Lung microvascular endothelial cell (primary cell): ENCODE measurements at places on chromosomes 2 and 18. TPM values are rescaled to one million over a fixed set of nuclear protein-coding genes. Genes with fewer than 3 reads are reported as not detected.

- no peak for DNase-seq
Measured at GRCh38 chr2:213185147-213185822, 33.9 kb upstream of the IKZF2 start.

- DNase-seq, result no peak
Measured at GRCh38 chr2:235553696-235554100, 59.9 kb downstream of the AGAP1 start.

OTOS gene
- not detected in 2 replicates for total RNA-seq

- peak; percentile 90 for DNase-seq
Measured at GRCh38 chr2:173652767-173653431, 298.2 kb downstream of the CDCA7 start.

DNA sequence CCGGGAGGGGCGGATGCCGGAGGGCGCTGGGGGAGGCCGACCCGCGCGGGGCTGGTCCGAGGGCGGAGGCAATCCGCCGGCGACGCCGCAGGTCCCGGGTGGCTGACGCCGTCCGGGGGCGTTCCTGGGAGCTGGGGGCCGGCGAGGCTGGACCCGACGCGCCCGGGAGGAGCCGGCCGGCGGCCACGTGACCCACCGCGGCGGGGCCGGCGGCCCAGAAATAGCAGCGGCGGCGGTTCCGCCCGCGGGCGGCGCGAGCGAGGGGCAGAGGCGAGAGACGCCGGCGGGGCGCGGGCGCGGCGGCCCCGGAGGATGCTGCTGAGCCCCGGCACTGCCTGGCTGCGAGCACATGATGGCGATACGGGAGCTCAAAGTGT is at the start of gene RAB31:
Gene RAB31 (plus strand): TSS at position 245 of the 377 bp plus-strand sequence. CDS start 105 bp downstream, at position 350.
- peak; percentile 77 for DNase-seq

GRCh38 chr18:62637807-62638687 is 77.3 kb upstream of the PHLPP1 start:
- peak; percentile 49 for DNase-seq

DNA sequence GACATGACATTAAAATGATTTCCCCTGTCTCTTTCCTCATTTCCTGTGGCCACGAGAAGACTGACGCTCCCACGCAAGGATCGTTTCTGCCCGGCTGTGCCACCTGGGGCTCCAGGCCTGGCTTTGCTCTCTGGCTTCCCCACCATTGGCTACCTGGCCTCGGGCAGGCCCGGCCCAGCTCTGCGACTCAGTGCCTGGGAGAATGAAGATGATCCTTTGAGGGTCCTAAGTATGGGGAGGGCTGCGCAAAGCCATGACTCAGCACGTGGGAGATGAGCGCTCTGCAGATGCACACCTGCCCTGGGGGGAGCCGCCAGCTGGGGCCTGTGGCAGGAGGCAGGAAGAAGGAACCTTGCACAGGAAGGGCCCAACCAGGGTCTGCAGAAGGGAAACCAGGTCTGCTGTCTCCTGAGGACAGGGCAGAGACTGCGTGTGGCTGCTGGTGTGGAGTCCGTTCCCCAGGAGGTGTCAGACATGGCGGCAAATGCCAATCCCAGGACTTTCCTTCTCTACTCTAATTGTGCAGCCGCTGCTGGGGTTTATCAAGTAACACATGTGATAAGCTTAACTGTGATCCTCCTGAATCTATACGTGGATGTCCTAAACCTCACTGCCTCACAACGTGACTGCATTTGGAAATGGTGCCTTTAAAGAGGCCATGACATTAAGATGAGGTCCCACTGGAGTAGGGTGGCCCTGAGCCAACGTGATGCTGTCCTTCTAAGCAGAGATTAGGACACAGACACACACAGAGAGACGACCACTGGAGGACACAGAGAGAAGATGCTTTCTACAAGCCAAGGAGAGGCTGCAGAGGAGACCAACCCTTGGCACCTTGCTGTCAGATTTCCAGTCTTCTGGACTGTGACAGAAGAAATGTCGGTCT is 32.9 kb downstream of the MBP start:
- no peak for DNase-seq

GRCh38 chr2:118477111-118477862 is 370.2 kb downstream of the EN1 start:
- no peak for DNase-seq

GRCh38 chr2:160238392-160238791 is 38.3 kb upstream of the ITGB6 start:
- DNase-seq, result no peak

RAD51AP2 gene
- total RNA-seq, result not detected in 2 replicates

DNA sequence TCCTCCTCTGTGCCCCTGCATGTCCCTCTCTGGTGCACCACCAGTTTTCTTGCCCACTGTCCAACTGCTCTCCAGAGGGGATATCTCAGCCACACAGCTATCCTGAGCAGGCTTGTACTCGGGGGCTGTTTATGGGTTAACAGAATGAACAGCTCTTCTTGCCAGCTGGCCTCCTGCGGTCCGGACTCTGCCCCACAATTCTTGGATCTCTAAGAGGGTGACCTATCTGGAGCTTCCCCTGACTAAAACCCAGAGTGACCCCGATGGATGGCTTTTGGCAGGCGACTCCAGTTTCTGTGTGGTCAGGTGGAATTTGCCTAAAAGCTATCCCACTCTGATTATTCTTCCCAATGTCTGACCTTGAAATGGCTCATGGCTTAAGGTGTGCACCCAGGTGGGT is 9.1 kb downstream of the SOWAHC start:
- no peak for DNase-seq

RAB6C gene
- under 0.01 TPM in 2 replicates for total RNA-seq

TRIB2 gene
- 49.5 and 129 TPM in 2 replicates for total RNA-seq

- peak; percentile 7 for DNase-seq
Measured at GRCh38 chr2:60764736-60765534, 8.9 kb downstream of the PAPOLG start.

DNA sequence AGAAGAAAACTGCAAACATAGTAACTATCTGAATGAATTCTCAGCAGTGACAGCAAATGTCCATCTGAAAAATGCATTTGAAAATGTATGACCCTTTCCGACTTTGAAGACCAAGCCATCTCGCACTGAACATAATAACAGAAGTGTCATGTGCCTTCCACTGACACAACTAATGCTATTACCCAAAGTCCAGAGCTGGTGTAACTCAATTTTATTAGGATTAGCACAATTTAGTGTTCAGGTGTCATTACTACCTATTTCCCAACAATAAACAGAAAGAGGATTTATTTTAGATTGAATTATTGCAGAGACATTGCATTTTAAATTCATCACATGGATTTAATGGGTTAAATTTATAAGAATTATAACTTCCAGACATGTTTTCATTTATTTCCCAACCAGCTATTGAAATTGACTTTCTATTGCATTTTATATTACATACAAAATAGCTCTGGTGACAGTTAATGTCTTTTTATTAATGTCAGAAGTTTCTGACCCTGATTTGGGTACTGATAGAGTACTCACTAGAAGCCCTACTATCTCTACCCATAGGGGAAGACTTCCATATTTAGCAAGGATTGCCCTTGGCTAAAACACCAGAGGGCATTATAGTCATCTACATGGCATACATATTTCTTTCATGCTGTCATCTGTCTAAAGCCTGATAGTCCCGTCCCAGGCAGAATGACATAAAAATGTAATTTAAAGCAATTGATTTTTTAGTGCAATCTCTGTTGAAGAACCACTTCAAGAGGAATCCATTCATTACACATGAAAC is 7.0 kb upstream of the STK39 start:
- DNase-seq, result no peak

DNA sequence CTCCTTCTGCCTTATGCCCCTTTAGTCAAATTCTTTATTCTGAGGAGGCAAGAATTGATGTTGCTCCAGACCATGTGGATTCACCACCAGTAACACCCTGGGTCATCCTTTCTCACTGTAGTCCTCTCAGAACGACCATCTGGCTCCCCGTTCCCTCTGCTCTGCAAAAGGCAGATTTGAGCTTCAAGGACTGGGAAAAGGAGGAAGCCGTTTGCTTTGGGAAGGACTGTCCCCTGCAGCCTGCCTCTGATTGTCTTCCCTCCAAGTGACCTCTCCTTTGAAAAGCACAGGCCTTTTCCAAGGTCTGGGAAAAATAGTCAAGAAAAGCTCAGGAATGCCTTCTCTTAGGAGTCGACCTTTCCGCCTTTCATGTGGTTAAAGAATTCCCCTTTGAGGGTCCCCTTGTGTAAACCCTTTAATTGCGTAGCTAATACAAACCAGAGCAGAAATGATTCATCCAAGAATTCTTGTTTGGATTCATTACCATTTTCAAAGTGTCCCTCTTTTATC is 130.1 kb upstream of the COPS8 start:
- no peak for DNase-seq

RNF152 gene
- 71.7 and 180 TPM in 2 replicates for total RNA-seq

GRCh38 chr18:23816740-23817139 is 127.5 kb downstream of the LAMA3 start:
- DNase-seq, result no peak

FTCDNL1 gene
- 0.40 and 0.44 TPM in 2 replicates for total RNA-seq

EVX2 gene
- total RNA-seq, result not detected in 2 replicates

CYBRD1 gene
- total RNA-seq, result 14.6 and 25.0 TPM in 2 replicates

ARHGAP15 gene
- total RNA-seq, result not detected in 2 replicates

DNA sequence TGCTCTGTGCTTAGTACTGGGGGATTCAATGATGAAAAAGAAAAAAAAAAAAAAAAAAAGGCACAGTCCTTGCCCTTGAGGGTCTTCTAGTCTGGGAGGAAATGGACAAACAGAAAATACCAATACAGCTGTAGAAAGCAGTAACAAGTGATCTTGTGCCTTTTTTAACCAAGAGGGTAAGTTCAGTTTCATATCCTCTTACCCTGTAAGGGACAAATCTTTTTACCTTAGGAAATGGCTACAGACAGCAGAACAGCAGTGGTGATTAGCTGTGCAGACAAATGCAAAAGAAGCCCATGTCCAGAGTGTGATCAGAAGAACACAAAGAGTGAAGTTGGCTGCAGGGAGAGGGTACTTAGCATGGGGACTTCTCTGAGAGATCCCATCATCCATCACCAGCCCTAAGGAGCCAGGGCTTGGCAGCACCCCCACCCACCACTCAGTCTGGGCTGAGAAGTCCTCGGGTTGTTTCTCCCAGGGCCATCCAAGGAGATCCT is 102.9 kb downstream of the ALPK2 start:
- DNase-seq, result no peak

G6PC2 gene
- total RNA-seq, result not detected in 2 replicates

- no peak for DNase-seq
Measured at GRCh38 chr2:122758967-122759366, 1003.5 kb downstream of the TSN start.

ABHD3 gene
- total RNA-seq, result 3.3 and 6.9 TPM in 2 replicates

GRCh38 chr2:15472133-15472532 is 89.0 kb downstream of the NBAS start:
- DNase-seq, result no peak

SERPINB12 gene
- total RNA-seq, result not detected in 2 replicates

STARD6 gene
- 0.20 TPM in 1 of 2 replicates, not detected in the other for total RNA-seq

DNA sequence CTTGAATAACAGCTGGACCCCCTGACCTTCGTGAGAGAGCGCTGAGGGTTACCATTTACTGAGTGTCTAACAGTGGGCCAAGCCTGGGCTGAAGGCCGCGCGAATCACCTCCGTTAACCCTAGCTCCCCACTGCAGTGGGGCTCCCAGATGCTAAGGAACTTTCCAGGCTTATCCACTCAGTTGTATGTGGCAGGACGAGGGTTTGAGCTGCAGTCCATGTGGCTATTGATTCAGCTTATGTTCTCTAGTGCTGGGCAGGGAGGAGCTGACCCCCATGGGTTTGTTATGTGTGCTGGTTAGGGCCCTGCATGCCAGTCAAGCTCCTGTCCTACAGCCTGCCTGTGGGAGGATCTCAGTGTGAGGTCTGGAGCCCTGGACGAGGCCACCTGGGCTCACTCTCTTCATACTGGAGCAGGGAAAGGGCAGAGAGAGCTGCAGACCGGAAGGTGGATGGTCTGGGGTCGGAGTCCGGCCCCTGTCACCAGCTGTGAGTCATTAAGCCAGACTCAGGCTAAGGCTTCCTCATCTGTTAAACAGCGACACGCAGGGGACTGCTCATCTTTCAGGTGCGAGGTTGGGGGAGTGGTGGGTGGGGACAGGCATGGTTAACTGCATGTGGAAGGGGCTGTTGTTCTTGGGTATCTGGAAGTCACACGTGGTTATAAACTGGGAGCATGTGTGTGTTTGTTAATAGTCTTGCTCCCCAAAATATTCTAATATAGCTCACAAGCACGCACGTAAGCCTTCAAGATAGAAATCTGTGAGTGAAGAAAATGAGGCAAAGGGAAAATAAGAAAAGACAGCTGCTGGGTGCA is 6.6 kb downstream of the PSD4 start:
- DNase-seq, result no peak

GRCh38 chr18:68733707-68734106 is 18.8 kb upstream of the TMX3 start:
- peak; percentile 32 for DNase-seq

- DNase-seq, result no peak
Measured at GRCh38 chr2:201984333-201984732, 49.3 kb upstream of the FZD7 start.
